ENCODE measurements at places on chromosomes 7 and 10. TPM values are rescaled to one million over a fixed set of nuclear protein-coding genes. Genes with fewer than 3 reads are reported as not detected.

The KDM7A gene
- total RNA-seq, result 25.2 TPM

The DPP6 gene
- not detected for total RNA-seq

The KIF5B gene
- 64.2 TPM for total RNA-seq

The NUTM2E gene
- total RNA-seq, result not detected

The ADARB2 gene
- total RNA-seq, result 0.40 TPM

The NAT16 gene
- total RNA-seq, result not detected

The AKR1C4 gene
- total RNA-seq, result not detected

The ELN gene
- total RNA-seq, result not detected

The ACSM6 gene
- not detected for total RNA-seq

The TRRAP gene
- 62.4 TPM for total RNA-seq

The ACBD7 gene
- total RNA-seq, result not detected

The SLC26A4 gene
- total RNA-seq, result not detected

The HOXA4 gene
- 0.63 TPM for total RNA-seq

The VIPR2 gene
- 4.9 TPM for total RNA-seq

The RPEL1 gene
- total RNA-seq, result not detected

The OR13A1 gene
- total RNA-seq, result not detected

The C7orf33 gene
- not detected for total RNA-seq

The GIMAP1 gene
- total RNA-seq, result 13.3 TPM

The SKIDA1 gene
- total RNA-seq, result not detected

The CDC14C gene
- not detected for total RNA-seq

The THSD7A gene
- 0.29 TPM for total RNA-seq

The YWHAG gene
- total RNA-seq, result 27.4 TPM

The IFIT1B gene
- not detected for total RNA-seq

The C10orf53 gene
- total RNA-seq, result not detected

The C10orf105 gene
- total RNA-seq, result 0.40 TPM

The GRID1 gene
- total RNA-seq, result not detected

The ICA1 gene
- total RNA-seq, result 1.9 TPM

The DYNC1I1 gene
- total RNA-seq, result not detected

The IGF2BP3 gene
- 2.9 TPM for total RNA-seq

The LEP gene
- not detected for total RNA-seq

The EPO gene
- not detected for total RNA-seq

The TMEM229A gene
- not detected for total RNA-seq

The CNTNAP2 gene
- total RNA-seq, result not detected

The LIPK gene
- total RNA-seq, result not detected

The GHRHR gene
- total RNA-seq, result not detected

The VWDE gene
- total RNA-seq, result not detected

The RELN gene
- total RNA-seq, result not detected

The NPY gene
- total RNA-seq, result not detected

The TMEM196 gene
- not detected for total RNA-seq

The LGI1 gene
- not detected for total RNA-seq

The CDH23 gene
- 6.0 TPM for total RNA-seq

The CHPF2 gene
- total RNA-seq, result 48.6 TPM

The ADCYAP1R1 gene
- total RNA-seq, result not detected

The ARMC10 gene
- 17.2 TPM for total RNA-seq

The PDZD8 gene
- 44.5 TPM for total RNA-seq

The OR2A42 gene
- total RNA-seq, result not detected

The TAS2R41 gene
- total RNA-seq, result not detected

The OR2A1 gene
- total RNA-seq, result not detected

The HOXA5 gene
- total RNA-seq, result 0.29 TPM

The SERPINE1 gene
- total RNA-seq, result 0.48 TPM

The CALHM3 gene
- total RNA-seq, result not detected

The SSC4D gene
- not detected for total RNA-seq

The PODXL gene
- 0.88 TPM for total RNA-seq

The TLX1 gene
- total RNA-seq, result not detected

The TDRD1 gene
- total RNA-seq, result 0.08 TPM

The SUV39H2 gene
- total RNA-seq, result 3.8 TPM
